CD8-positive, alpha-beta memory T cell (primary cell): ENCODE measurements at places on chromosomes 12 and 14. TPM values are rescaled to one million over a fixed set of nuclear protein-coding genes. Genes with fewer than 3 reads are reported as not detected.

DNA sequence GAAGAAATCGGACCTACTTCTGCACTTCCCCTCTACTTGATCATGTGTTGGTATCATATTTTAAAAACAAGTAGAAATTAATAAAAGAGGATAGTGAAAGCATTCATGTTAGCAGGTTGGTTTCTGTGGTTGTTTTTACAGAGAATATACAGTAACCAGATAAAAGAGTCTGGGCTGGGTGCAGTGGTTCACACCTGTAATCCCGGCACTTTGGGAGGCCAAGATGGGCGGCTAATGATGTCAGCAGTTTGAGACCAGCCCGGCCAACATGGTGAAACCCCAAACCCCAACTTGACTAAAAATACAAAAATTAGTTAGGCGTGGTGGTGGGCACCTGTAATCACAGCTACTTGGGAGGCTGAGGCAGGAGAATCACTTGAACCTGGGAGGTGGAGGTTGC is 55.9 kb downstream of the LRP6 start:
- H3K4me1 ChIP-seq = peaks cover 9% of the 10 kb centered on the region
- no peak overlapping the region for H3K27ac ChIP-seq
- peaks cover 4% of the 10 kb centered on the region for H3K27me3 ChIP-seq
- peak; percentile 54 for DNase-seq
- H3K4me3 ChIP-seq = no peak overlapping the region

Gene METTL1
- total RNA-seq = 74.2 TPM

GRCh38 chr12:50894241-50894640 is 51.5 kb downstream of the TMPRSS12 start:
- H3K4me3 ChIP-seq = no peak overlapping the region
- H3K4me1 ChIP-seq = no peaks in the 10 kb centered on the region
- no peaks in the 10 kb centered on the region for H3K36me3 ChIP-seq
- H3K27ac ChIP-seq = no peak overlapping the region
- H3K27me3 ChIP-seq = no peaks in the 10 kb centered on the region
- no peak for DNase-seq

Gene CERS5
- total RNA-seq = 62.1 TPM

- no peak for DNase-seq
- H3K4me3 ChIP-seq = no peak overlapping the region
- H3K27me3 ChIP-seq = no peaks in the 10 kb centered on the region
Measured at GRCh38 chr12:69511469-69512267, 41.5 kb downstream of the FRS2 start.

DNA sequence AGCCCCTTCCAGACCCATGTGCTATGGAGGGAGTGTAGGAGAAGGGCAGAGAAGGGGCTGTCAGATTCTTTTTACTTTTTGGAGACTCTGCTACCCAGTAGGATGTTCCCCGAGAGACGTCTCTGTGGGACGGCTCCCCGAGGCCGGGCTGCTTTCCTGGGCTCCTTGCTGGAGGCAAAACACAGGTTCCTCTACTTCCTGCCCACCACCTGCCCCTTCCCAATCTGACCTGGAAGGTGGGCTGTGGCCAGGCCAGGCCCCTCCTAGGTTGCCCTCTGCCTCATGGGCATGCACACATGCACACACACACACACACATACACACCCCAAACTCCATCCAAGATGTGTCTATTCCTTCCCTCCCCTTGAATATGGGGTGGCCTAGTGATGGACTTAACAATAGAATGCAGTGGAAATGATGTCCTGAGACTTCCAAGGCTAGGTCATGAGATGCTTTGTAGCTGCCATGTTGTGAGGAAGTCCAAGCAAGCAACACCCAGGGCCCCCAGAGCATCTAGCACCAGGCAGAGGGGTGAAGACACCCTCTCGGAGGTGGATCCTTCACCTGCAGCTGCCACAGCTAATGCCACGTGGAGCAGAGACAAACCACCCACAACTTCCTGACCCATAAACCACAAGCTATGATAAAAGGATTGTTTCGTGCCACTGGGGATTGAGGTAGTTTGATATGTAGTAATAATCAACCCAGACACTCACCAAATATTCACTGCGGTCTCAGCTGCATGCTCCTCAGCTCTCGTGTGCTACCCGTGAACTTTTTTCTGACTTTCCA is 1.6 kb upstream of the ASB2 start:
- no peak overlapping the region for H3K27ac ChIP-seq
- DNase-seq = peak; percentile 42
- no peaks in the 10 kb centered on the region for H3K27me3 ChIP-seq
- H3K36me3 ChIP-seq = no peaks in the 10 kb centered on the region
- peak overlapping the region; percentile 16 for H3K4me3 ChIP-seq
- H3K4me1 ChIP-seq = peaks cover 42% of the 10 kb centered on the region

Gene CYP46A1
- 0.20 TPM for total RNA-seq

DNA sequence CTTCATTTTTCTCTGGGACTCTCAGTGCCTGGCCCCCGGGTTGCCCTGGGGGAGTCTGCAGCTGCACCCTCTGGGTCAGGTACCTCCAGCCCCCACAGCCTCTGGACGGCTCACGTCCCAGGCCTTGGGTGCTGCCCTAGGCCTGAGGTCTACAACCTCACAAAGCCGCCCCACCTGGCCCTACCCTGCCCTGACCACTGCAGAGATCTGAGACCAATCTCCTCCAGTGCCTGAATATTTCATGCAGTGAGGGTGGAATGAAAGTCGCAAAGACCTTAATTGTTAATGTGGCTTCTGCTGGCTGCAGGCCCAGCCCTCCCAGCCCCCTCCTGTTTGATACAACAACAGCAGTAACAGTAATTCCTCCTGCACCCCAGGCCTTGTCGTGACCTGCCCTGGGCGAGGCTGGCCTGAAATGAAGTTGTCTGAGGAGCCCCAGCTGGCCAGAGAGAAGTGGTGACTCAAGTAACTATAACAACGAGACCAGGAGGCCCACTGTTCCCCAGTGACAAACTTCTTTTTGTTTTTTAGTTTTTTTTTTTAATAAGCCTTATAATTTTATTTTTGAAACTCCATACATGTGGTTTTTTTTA is 8.8 kb upstream of the CCDC85C start:
- H3K27me3 ChIP-seq = no peaks in the 10 kb centered on the region
- no peaks in the 10 kb centered on the region for H3K4me1 ChIP-seq
- no peak for DNase-seq

Gene CLEC2B
- 13.7 TPM for total RNA-seq

Gene KRT77
- not detected for total RNA-seq

DNA sequence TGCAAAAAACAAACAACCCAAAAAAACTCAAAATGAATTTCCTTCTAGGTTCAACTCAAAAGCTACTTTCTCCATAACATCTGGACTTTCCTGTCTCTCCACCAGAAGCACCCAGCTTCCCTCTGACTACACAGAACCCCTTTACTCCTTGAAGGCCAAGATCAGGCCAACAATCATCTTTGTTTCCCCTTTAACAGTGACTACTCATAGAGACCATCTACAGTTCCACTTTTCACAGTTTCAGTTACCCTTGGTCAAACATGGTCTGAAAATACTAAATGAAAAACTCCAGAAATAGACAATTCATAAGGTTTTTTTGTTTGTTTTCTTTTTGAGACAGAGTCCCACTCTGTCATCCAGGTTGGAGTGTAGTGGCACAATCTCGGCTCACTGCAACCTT is 11.8 kb downstream of the GCH1 start:
- H3K27ac ChIP-seq = no peak overlapping the region
- H3K4me1 ChIP-seq = peaks cover 6% of the 10 kb centered on the region
- H3K36me3 ChIP-seq = no peaks in the 10 kb centered on the region
- no peaks in the 10 kb centered on the region for H3K27me3 ChIP-seq
- no peak overlapping the region for H3K4me3 ChIP-seq
- DNase-seq = no peak
